ENCODE measurements at places on chromosomes 4 and X. TPM values are rescaled to one million over a fixed set of nuclear protein-coding genes. Genes with fewer than 3 reads are reported as not detected.

DNA sequence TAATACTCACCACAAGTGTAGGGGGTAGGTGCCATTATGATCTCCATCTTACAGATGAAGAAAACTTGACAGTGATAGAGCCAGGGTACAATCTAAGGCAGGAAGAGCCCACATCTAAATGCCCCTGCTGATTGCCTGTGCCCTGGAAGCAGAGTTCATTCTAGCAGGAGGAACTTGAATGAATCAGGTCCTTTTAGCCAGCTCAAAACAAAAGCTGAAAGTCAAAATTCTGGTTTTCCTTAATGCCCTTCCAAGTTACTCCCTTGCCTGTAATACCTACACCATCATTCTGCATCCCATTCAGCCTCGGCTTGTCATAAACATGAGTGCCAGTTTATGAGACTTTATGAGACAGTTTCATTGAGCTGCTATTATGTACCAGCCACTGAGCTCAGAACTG, 89.6 kb downstream of the SCD5 start:
- no peak overlapping the region for H3K27ac ChIP-seq
- H3K4me1 ChIP-seq = no peaks in the 10 kb centered on the region
- no peaks in the 10 kb centered on the region for H3K27me3 ChIP-seq
- no peak for DNase-seq

DNA sequence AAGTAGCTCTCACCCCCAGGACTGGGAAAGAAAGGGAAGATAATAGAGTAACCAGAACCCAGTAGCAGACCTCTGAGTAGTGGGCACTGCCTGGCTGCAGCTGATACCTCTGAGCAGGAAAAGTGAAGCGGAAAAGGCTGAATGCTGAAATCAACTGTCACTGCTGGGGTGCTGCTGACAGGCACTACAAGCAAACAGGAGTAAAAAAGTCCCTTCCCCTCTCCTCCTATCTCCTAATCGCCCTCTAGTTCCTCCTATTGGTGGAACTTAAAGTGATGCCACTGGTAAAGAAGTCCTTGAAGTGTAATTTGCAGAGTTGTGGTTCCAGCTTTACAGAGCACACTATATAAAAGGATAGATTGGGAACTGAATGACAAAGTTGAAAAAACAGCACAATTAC, 32.8 kb upstream of the GLRB start:
- H3K27me3 ChIP-seq = no peaks in the 10 kb centered on the region
- H3K36me3 ChIP-seq = no peaks in the 10 kb centered on the region
- DNase-seq = no peak
- H3K4me1 ChIP-seq = no peaks in the 10 kb centered on the region

DNA sequence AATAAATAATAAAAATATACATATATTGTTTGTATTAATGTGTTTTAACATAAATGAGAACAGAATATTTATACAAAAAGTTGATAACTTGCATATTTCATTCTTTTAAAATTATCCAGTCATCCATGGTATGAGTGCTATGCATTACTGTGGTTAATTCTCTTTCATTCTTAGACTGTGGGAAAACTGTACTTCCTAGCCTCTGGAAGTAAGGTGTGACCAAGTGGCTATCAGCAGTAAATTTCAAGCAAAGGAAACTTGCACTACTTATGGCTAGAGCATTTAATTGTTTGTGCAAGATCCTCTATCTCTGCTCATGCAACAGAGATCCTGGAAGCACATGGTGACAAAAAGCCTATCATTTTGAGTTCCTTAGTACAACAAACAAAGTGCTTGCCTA, 1054.5 kb upstream of the PABPC4L start:
- no peaks in the 10 kb centered on the region for H3K36me3 ChIP-seq
- no peak overlapping the region for H3K27ac ChIP-seq
- H3K27me3 ChIP-seq = no peaks in the 10 kb centered on the region
- H3K4me3 ChIP-seq = no peak overlapping the region

DNA sequence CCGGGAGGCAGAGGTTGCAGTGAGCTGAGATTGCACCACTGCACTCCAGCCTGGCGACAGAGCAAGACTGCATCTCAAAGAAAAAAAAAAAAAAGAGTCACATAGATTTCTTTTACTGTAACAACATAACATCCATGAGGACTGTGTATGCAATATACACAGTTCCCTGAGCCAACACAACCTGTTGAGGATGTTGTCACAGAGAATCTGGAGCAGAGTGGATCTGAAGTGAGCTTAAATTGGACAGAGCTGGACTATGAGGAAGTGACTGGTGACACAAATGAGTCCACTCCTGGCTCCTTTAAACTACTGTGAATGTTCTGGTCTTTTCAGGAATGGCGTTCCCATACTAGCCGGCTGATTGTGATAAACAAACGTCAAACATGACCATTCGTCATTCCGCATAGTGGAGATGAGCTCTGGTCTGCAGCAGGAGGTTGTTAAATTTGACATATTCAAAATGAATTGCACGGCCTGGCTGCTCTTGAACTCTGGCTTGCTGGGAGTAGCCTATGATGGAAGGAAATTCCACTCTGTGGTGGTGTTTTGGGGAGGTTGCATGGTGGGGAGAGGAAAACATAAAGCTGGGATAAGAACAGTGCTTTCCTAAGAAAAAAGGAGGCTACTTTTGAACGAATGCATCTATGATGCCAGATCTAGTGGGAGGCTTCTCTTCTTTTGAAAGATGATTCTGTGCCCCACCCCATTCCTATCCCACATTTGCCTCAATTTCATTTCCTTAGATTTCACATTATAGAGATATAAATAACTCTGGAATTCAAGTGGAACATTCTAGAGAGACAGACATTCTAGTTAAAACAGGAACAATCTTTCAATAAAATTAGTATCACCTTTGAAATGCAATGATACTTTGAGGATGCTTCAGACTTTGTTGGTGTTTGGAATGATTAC, 149.5 kb downstream of the SHROOM3 start:
- DNase-seq = no peak
- peaks cover 12% of the 10 kb centered on the region for H3K27me3 ChIP-seq
- H3K4me3 ChIP-seq = no peak overlapping the region
- H3K36me3 ChIP-seq = no peaks in the 10 kb centered on the region
- H3K4me1 ChIP-seq = no peaks in the 10 kb centered on the region
- no peak overlapping the region for H3K27ac ChIP-seq

DNA sequence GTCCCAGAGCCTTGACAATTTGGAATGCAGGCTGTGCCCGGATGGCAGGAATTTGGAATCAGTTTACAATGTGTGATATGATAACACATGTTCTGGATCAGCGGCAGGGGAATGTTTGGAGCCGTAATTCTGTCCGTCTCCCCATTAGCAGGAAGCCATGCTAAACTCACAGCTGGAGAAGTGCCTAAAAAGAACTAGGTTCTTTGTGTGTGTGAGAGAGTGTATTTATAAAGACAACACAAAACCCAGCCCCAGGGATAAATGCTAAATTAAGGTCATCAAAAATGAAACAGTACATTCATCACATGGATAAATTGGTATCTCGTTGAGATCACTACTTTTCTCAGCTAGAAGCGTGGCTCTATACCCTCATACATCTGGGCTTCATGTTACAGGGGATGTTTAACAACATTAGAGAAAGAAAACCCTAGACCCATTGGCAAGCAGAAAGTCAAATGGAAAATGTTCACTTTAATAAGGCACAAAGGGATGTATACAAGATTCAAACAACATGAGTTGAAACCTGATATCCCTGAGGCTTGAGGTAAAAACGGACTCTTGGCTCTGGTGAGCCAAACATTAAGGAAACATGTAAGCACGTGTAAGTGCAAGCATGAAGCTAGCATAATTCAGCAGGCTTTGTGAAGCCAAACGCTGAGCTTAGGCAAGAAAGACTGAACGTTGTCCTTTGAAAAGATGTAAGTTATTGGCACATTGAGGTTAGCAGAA, 18.0 kb upstream of the TMEM131L start:
- H3K4me1 ChIP-seq = peaks cover 9% of the 10 kb centered on the region
- H3K27me3 ChIP-seq = no peaks in the 10 kb centered on the region
- no peaks in the 10 kb centered on the region for H3K36me3 ChIP-seq
- H3K4me3 ChIP-seq = no peak overlapping the region

GRCh38 chr4:127759228-127759820, 22.8 kb upstream of the HSPA4L start:
- H3K27me3 ChIP-seq = no peaks in the 10 kb centered on the region
- no peaks in the 10 kb centered on the region for H3K4me1 ChIP-seq
- no peak overlapping the region for H3K4me3 ChIP-seq
- H3K27ac ChIP-seq = no peak overlapping the region
- DNase-seq = no peak

DNA sequence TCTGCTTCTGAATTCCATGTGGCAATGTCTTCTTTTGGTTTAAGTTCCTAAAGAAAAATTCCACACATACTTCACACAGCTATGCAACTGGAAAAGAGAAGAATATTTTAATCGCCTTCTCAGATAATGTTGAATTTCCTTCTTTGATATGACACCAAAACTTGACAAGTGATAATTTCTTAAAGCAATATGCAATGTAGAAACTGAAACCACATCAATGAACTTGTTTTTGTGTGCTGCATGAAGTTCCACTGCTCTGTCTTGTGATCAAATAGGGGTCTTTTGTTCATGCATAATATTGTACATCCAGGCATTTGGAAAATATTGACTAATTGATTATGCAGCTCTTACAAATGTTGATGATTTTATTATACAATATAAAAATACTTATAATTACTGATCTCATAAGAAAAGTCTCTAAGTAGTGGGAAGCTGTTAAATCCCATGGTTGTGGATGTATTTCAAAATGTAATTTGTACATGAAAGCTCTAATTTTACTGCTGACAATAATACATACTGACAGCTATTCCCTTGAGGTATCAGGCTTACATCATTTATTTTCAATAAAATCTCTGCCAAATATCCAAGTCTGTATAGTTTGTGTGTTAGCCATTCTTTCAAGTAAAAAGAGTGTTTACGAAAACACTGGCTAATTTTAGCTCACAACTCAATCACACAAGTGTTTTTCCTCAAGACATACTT, 56.5 kb downstream of the AGA start:
- no peak overlapping the region for H3K4me3 ChIP-seq
- H3K36me3 ChIP-seq = no peaks in the 10 kb centered on the region
- DNase-seq = no peak

GRCh38 chr4:38075370-38076152, 115.4 kb downstream of the PTTG2 start:
- DNase-seq = no peak
- H3K36me3 ChIP-seq = peaks cover 12% of the 10 kb centered on the region
- H3K27ac ChIP-seq = peak overlapping the region; percentile 95
- H3K4me1 ChIP-seq = peaks cover 55% of the 10 kb centered on the region

GRCh38 chrX:5180135-5180741, 1048.4 kb downstream of the NLGN4X start:
- no peaks in the 10 kb centered on the region for H3K4me1 ChIP-seq
- no peak overlapping the region for H3K4me3 ChIP-seq
- no peaks in the 10 kb centered on the region for H3K36me3 ChIP-seq
- no peak overlapping the region for H3K27ac ChIP-seq
- H3K27me3 ChIP-seq = no peaks in the 10 kb centered on the region

- H3K36me3 ChIP-seq = no peaks in the 10 kb centered on the region
- H3K27ac ChIP-seq = no peak overlapping the region
- H3K27me3 ChIP-seq = peaks cover 2% of the 10 kb centered on the region
- no peak for DNase-seq
- no peak overlapping the region for H3K4me3 ChIP-seq
Observed at GRCh38 chrX:153649178-153649914, 2.3 kb downstream of the DUSP9 start.

GRCh38 chrX:50469206-50469605, 1.4 kb downstream of the DGKK start:
- H3K27ac ChIP-seq = no peak overlapping the region
- DNase-seq = no peak
- H3K27me3 ChIP-seq = no peaks in the 10 kb centered on the region

- H3K4me3 ChIP-seq = no peak overlapping the region
- H3K27me3 ChIP-seq = no peaks in the 10 kb centered on the region
- no peak for DNase-seq
- no peaks in the 10 kb centered on the region for H3K4me1 ChIP-seq
Observed at GRCh38 chr4:83725336-83726085, 189.6 kb downstream of the GPAT3 start.

GRCh38 chr4:139670775-139671174, 5.2 kb downstream of the MGST2 start:
- H3K27me3 ChIP-seq = no peaks in the 10 kb centered on the region
- peaks cover 4% of the 10 kb centered on the region for H3K4me1 ChIP-seq
- no peak overlapping the region for H3K27ac ChIP-seq
- H3K4me3 ChIP-seq = no peak overlapping the region

GRCh38 chr4:55499495-55499894, 47.2 kb downstream of the CLOCK start:
- H3K4me3 ChIP-seq = no peak overlapping the region
- H3K27me3 ChIP-seq = no peaks in the 10 kb centered on the region
- DNase-seq = no peak

DNA sequence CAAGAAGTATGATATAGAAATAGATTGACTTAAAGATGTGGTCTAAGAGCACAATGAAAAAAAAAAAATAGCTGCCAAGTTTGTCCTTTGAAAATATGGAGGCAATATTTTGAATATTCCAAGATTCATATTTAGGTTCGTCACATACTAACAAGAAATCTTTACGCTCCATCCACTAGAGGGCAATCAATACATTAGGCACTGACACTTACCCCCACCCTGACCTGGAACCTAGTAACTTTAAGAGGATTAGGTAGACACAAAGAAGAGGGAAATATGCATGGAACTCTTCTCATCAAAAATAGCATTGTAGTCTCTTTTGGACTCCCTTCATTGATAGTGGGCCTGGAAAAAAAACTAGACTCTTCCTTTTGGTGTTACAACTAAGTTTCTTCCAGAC, 1108.1 kb downstream of the PCDH19 start:
- no peaks in the 10 kb centered on the region for H3K27me3 ChIP-seq
- no peak overlapping the region for H3K4me3 ChIP-seq
- no peaks in the 10 kb centered on the region for H3K36me3 ChIP-seq
- H3K27ac ChIP-seq = no peak overlapping the region
- DNase-seq = no peak

GRCh38 chr4:120399826-120400225, 333.2 kb upstream of the MAD2L1 start:
- H3K4me1 ChIP-seq = no peaks in the 10 kb centered on the region
- no peak overlapping the region for H3K4me3 ChIP-seq
- H3K36me3 ChIP-seq = no peaks in the 10 kb centered on the region
- no peak overlapping the region for H3K27ac ChIP-seq
- no peaks in the 10 kb centered on the region for H3K27me3 ChIP-seq

GRCh38 chr4:47639531-47639930, 154.5 kb downstream of the ATP10D start:
- H3K4me1 ChIP-seq = no peaks in the 10 kb centered on the region
- H3K36me3 ChIP-seq = no peaks in the 10 kb centered on the region
- no peaks in the 10 kb centered on the region for H3K27me3 ChIP-seq

- H3K27ac ChIP-seq = no peak overlapping the region
- no peaks in the 10 kb centered on the region for H3K36me3 ChIP-seq
- no peaks in the 10 kb centered on the region for H3K27me3 ChIP-seq
- DNase-seq = no peak
- H3K4me1 ChIP-seq = no peaks in the 10 kb centered on the region
Observed at GRCh38 chrX:25068340-25068739, 52.6 kb upstream of the ARX start.

TMEM271 gene
- not detected for total RNA-seq

CXCL1 gene
- not detected for total RNA-seq

PDK3 gene
- total RNA-seq = 21.1 TPM

USP17L10 gene
- not detected for total RNA-seq

IL9R gene
- 4.1 TPM for total RNA-seq

PPBP gene
- not detected for total RNA-seq

AFM gene
- total RNA-seq = not detected
